ENCODE measurements at places on chromosomes 1 and 21.

DNA sequence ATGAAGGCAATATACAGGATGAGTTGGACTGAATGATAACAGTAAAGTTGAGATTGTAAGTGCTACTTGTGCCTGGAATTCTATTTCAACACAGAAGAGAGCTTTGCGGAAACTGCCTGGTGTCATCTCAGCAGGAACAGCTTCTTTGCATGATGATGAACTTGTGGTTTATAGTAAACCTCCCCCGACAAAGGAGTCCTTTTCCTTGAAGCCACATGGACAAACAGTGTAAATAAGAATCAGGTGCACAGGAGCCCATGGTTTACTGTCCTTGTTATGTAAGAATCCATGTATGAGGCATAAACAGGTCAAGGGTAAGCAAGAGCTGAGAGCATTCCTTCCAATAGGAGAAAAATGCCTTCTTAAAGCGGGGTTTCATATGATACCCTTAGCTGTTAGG is 66.2 kb downstream of the PCNX2 start:
- no peak for DNase-seq

- DNase-seq, result no peak
These were observed 85.9 kb downstream of the SELENOF start for GRCh38 chr1:86828024-86828423.

GRCh38 chr1:194280463-194280862 is 1094.0 kb upstream of the B3GALT2 start:
- DNase-seq, result no peak

- no peak for DNase-seq
These were observed 31.6 kb upstream of the PADI6 start for GRCh38 chr1:17340358-17340757.

GRCh38 chr1:53678507-53678906 is 60.5 kb downstream of the GLIS1 start:
- no peak for DNase-seq

- no peak for DNase-seq
These were observed 68.7 kb downstream of the ADAMTS1 start for GRCh38 chr21:26776310-26777021.

DNA sequence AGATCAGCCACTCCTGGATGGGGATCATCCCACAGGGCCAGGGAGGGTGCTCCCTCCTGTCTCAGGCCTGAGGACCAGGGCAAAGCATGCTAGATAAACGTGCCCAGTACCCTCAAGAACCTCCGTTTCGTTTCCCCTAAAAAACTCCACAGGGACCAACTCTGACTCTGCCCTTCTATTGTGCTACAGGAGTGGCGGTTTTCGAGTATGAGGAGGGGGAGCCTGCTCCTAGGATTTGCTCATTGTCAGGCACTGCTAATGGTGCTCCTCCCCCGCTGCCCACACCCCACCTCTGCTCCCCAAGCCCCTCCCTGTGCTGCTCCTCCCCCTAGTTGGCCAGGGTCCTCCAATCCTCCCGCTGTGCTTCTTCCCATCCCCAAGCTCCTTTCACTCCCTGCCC is 32.0 kb downstream of the PGBD5 start:
- no peak for DNase-seq

DNA sequence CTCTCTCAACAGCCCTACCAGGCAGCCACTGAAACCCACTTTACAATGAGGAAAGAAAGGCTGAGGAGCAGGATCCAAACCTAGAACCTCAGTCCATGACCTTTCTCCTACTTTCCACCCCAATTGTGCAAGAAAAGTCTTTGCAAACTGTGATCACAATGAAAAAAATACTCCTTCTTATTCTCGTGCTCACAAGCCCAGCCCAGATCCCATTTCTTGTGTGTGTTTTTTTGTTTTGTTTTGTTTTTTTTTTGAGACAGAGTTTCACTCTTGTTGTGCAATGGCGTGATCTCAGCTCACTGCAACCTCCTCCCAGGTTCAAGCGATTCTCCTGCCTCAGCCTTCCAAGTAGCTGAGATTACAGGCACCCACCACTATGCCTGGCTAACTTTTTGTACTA is 97.7 kb downstream of the CRYAA start:
- no peak for DNase-seq

GRCh38 chr1:202193614-202194327 is at the start of gene LGR6:
Gene LGR6 (plus strand): TSS chr1:202193799. CDS start chr1:202193990, 191 bp downstream.
- no peak for DNase-seq

DNA sequence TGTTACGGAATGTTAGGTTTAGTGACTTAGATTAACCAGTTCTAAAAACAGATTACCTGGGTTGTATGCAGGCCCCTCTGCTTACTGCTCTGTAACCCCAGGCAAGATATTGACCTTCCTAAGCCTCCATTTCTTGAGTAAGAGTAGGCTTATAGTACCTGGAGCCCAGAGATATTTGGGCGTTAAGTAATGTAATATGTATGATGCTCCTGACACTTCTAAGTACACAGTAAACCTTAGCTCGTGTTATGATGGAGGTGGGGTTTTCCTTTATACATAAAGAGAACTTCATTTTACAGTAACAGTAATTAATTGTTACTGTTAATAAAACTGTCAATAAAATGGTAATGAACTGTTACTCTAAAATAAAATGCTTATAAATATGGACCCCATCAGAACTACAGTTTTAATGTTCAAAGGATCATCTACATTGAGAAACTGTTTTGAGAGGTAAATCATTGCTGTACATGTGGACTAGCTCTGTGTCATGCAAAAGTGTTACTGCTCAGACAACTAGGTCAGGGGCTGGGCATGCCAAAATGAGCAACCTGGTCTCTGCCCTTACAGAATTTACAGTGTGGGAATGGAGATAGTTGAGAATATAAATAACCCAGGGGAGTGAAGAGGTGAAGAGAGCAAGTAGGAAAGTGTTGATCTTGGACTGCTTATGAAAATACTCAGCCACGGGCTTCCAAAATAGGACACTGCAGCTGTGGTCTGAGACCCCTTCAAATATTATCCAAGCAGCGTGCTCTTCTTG is 26.6 kb downstream of the LRRC8C start:
- DNase-seq, result no peak

DNA sequence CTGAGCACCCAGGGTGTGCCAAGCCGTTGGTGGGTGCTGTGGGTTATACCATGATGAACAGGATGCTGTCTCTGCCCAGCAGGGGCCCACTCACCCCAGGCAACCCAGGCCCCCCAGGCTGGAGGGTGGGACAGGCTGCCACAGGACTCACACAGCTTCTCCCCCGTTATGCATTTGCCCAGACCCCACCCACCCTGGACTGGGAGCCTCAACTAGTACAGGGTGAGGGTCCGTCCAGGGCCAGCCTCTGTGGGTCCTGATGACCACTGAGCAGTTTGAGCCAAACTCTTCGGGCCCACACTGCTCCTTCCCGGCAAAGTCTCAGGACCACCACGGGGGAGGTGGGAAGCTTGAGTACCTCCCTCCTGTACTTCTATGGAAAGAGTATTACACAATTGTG is 3.8 kb upstream of the PRELP start:
- no peak for DNase-seq

DNA sequence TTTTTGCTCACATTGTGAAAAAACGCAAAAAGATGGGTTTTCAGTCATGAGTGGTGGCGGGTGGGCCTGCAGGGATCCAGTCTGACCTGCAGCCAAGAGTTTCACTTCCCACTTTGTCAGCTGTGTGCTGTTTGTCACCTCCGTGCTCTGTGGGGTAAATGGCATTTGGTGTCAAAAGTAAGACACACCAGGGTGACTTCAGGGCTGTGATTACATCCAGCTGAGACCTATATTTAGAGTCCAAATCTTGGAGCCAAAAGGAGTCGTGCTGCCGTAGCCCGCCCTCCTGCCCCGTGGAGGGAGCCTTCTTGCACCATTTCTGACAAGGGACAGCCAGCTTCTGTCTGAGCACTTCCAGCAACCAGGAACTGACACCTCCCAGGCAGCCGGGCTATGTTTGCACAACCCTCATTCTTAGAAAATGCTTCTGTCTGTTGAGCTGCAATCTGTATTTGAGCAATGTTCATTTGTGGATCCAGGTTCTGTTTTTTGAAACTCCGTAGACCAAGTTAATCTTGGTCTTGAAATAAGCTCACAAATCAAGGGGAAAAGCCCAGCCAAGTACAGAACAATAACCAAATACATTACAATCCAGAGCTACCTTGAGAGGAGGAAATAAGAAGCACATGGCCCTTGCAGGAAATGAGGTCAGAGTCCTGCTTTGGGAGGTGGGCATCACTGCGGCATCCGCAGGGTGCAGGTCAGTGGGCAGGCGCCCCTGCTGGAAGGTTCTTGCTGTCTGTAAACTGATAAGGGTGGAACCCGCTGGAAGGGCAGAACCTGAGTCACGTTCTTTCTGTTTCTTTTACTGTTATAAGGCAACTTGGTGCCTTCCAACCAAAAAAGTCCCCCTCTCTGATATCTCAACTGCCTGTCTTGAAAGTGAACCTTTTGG is 14.4 kb downstream of the ABCG1 start:
- DNase-seq, result peak; percentile 74

- DNase-seq, result no peak
These were observed 63.0 kb downstream of the RABGAP1L start for GRCh38 chr1:174222166-174222949.

- no peak for DNase-seq
These were observed 1144.6 kb upstream of the ADGRL2 start for GRCh38 chr1:80656014-80656636.

- no peak for DNase-seq
These were observed 59.5 kb downstream of the MTR start for GRCh38 chr1:236854605-236854983.

- no peak for DNase-seq
These were observed 11.0 kb upstream of the XCL2 start for GRCh38 chr1:168554603-168555483.

GRCh38 chr1:65623895-65624294 is 168.8 kb upstream of the PDE4B start:
- DNase-seq, result no peak

- DNase-seq, result no peak
These were observed 78.7 kb upstream of the TINAGL1 start for GRCh38 chr1:31497601-31498000.

GRCh38 chr1:46508757-46509156 is 19.1 kb downstream of the DMBX1 start:
- no peak for DNase-seq

DNA sequence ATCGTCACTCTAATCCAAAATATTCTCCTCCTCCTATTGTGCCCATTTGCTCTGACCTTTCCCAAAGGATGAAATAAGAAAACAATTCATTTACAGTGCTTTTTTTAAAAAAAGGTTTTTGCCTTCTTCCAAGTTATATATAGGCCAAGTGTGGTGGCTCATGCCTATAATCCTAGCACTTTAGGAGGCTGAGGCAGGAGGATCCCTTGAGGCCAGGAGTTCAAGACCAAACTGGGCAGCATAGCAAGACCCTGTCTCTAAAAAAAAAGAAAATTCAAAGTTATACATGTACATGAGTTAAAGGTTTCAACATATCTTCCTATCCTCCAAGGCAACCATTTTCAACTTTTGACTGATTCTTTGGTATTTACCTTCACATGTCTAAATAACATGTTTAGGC is 10.1 kb upstream of the USP1 start:
- no peak for DNase-seq

- DNase-seq, result no peak
These were observed 1.9 kb downstream of the RNF11 start for GRCh38 chr1:51238034-51238403.

DNA sequence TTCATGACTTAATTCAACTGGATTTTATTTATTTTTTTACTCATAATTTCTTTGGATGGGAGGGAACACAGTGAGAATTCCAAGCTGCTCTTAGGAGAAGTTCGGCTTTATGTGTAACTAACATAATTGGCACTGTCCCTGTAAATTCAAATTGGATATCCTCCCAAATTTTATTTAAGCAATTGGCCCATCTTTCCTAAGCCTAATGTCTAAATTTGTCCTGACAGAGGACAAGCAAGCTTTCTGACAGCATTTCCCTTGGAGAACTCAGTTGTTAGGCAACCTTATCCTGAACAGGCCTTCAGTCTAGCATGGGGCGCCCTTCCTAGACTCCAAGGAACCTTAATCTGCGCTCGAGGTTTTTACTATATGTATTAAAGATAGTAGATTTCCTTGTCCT is 550.3 kb downstream of the NUF2 start:
- DNase-seq, result no peak

DNA sequence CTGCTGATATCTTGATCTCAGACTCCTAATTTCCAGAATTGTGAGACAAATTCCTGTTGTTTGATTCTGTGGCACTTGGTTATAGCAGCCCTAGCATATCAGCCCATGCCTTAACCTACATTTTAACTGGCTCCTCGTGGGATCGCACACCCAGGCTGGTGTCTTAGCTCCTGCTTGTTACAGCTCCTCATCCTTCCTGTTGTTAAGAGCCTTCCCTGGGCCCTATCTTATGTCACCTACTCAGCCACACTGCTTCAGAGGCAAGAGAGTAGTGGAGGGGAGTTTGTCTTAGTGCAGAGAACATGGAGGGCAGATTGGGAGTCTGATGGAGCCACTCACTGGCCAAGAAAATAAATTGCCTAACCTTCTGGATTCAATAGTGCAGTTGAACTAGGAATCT is 131.0 kb downstream of the ROR1 start:
- no peak for DNase-seq

DNA sequence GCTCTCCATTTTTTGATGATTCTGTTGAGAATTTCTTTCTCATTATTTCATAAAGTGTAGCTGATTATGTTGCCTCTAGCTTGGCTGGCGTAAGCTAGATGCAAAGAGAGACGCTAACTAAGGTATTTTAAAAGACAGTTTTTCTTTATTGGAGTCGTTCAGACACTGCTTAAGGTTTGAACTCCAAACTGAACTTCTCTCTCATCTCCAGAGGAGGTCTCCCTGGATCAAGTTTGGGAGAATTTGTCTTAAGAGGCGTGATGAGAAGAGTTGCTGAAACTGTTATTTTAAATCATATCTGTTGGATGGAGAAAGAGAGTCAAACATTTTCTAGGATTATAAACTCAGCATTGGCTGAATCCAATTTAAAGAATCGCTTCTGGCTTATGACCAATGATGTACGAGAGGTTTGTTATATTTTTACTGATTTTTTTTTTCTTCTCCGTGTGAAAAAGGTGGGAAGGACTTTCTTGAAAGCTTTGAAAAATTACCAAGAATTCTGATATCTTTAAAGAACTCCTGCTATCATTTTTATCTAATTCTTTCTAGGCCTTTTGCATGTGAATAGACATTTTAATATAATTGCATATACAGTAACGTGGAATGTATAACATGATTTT is 34.0 kb downstream of the MAP3K7CL start:
- no peak for DNase-seq

GRCh38 chr1:112744009-112744578 is 29.0 kb upstream of the PPM1J start:
- DNase-seq, result no peak

Data from activated CD8-positive, alpha-beta memory T cell treated with anti-CD3 and anti-CD28 coated beads, Interleukin-2, amount 50 U/mL, for 4 hours (primary cell).